ENCODE measurements at places on chromosomes 3 and 15. TPM values are rescaled to one million over a fixed set of nuclear protein-coding genes. Genes with fewer than 3 reads are reported as not detected.
A peak's percentile ranks its signal among the peaks of the same experiment; 100 is the strongest.

DNA sequence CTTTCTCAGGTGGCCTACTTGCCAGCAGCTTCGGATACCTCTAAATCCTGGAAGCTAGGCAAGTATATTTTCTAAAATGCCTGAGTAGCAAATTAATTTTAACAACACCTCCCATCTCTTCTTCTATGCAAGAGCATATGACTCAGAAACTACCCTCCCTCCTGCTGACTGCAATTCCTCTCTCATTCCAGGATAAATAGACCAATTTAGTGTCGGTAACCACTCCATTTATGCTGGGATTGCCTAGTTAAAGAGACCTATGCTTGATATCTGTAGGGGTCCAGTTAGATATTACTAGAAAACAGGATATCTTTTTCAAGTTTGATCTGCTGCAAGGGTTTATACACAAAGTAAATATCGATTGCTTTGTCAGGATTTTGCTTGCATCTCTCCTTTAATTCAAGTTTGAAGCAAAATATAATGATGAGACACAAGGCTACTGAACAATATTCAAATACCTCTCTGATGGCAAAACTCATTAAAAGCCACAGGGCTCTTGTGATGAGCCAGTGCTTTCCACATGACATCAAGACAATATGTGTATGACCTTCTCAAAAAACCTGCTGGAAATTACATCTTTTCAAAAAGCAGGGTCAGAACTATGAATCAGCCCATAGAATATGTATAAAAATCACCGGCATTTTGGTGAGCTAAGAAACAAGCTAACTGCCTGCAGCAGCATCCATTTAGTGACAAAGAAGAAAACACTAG lies 491.6 kb upstream of the NECTIN3 start:
- no peak for DNase-seq

GRCh38 chr3:150022381-150023238 lies 51.9 kb upstream of the PFN2 start:
- no peak for DNase-seq

The EPB42 gene
- not detected for total RNA-seq

The OR5K2 gene
- not detected for total RNA-seq

DNA sequence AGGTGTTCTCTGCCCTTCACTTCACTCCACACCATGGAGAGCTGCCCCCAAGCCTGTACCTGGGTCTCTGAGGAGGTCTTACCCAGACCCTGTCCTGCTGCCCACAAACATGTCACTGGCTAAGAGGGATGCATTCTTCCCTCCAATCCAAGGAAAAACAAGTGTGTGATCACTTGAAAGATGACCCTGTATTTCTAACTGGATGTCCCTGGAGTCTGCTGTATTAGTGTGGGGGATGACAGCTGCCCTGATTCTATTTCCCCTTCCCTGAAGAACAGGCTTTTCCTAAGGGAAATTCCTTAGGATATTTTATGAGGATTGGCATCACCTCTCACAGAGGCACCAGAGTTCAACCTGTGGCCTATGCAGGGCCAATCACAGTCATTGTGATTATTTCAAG lies 55.0 kb upstream of the GATA2 start:
- DNase-seq, result no peak

GRCh38 chr3:159838938-159839337 lies 149.7 kb upstream of the IL12A start:
- DNase-seq, result no peak

GRCh38 chr3:184459355-184459754 lies 79.5 kb downstream of the CHRD start:
- DNase-seq, result no peak

The CISH gene
- total RNA-seq, result 4.1 TPM

- DNase-seq, result no peak
Measured at GRCh38 chr15:29134239-29134638, 135.4 kb downstream of the NSMCE3 start.

The GNAT1 gene
- total RNA-seq, result not detected

GRCh38 chr15:52463638-52464037 lies 65.0 kb downstream of the MYO5A start:
- DNase-seq, result no peak

GRCh38 chr3:165070682-165071081 lies 7.6 kb downstream of the SI start:
- DNase-seq, result no peak

DNA sequence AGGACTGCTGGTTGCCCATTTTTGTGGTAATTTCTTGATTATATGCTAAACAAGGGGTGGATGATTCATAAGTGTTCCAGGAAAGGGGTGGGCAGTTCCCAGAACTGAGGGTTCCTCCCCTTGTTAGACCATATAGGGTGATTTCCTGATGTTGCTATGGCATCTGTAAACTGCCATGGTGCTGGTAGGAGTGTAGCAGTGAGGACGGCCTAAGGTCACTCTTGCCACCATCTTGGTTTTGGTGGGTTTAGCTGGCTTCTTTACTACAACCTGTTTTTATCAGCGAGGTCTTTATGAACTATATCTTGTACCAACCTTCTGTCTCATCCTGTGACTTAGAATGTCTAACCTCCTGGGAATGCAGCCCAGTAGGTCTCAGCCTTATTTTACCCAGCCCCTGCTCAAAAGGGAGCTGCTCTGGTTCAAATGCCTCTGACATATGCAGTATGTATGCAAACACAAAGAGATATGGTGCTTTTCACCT lies 46.2 kb downstream of the C3orf38 start:
- no peak for DNase-seq

DNA sequence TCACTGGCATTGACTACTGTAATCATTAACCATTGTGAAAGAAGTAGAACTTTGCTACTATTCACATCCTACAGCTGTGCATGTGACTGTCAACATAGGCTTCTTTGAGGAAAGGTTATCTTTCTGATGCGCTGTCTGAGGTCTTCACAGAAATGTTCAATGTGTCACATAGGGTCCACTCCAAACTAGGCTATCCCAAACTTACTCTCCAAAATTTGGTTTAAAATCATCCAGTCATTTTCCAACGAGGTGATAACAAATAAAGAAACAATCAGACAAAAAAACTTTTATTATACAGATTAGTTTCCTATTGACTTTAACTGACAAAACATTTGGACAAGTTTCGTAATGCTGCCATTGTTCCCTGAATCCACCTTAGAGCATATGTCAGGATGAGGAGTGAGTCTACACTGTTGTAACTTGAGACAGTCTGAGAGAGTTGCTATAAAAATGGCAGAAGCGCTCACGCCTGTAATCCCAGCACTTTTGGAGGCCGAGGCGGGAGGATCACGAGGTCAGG lies 511.6 kb downstream of the PLOD2 start:
- DNase-seq, result no peak

The DLEC1 gene
- 3.2 TPM for total RNA-seq

DNA sequence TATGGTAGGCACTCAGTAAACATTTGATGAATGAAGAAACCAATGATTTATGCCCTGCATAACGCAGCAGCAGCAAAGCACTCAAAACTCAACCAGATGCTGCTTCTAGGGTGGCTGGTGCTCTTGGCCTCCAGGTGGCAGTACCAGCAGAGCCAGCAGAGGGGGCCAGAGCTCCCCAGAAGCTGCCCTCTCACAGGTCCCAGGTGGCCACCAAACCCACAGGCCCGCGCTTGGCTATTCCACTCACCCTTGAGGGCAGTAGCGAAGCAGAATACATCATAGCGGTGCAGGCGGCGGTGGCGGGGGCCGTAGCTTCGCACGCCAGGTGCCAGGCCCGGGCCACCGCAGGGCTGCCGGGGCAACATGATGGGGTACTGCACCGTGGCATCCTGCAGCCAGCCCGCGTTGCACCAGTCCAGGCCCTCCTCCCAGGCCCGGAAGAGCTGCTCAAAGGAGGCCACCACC lies 16.6 kb downstream of the HAPLN3 start:
- no peak for DNase-seq

GRCh38 chr3:157394411-157394810 lies 42.2 kb upstream of the PTX3 start:
- DNase-seq, result no peak

DNA sequence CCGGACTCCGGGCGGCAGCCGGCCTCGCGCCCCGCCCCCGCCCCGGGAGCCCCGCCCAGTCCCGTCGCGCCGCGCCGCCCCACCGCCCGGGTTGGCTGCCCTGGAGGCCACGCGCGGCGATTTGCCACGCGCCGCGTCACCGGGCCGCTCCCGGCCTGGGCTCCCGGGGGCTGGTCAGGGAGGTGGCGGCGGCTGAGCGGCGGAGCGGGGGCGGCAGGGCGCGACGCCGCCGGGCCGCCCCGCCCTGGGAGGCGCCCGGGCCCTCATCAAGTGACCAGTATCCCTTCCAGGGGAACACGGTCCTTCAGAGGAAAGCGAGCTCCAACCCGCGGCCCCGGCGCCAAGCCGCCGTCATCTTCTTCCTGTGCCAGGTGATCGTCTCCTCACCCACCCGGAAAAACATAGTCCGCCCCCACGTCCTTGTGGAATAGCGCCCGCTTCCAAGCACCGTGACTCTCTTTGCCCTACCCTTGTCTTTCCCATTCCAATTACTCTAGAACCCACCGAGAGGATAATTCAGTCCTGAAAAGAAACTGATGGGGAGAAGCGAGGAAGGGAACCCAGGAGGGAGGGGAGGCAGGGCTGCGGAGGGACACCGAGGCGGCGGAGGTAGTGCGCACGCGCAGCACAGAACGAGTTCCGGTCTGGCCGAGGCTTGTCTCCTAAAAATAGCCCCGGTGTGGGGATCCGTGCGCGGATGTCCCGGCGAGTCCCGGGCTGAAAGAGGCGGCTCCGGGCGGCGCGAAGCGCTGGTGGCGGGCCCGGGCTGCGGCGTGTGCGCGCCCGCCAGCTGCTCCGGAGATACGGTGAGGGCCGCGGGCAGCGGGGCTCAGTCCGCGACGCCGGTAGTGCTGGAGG lies at the start of gene MEF2A:
MEF2A (plus strand) TSS at position 686 of the 858 bp plus-strand sequence. CDS start 67,136 bp downstream, outside the sequence.
- peak; percentile 95 for DNase-seq

The SIN3A gene
- 47.1 TPM for total RNA-seq

The IMPG2 gene
- total RNA-seq, result 0.53 TPM

DNA sequence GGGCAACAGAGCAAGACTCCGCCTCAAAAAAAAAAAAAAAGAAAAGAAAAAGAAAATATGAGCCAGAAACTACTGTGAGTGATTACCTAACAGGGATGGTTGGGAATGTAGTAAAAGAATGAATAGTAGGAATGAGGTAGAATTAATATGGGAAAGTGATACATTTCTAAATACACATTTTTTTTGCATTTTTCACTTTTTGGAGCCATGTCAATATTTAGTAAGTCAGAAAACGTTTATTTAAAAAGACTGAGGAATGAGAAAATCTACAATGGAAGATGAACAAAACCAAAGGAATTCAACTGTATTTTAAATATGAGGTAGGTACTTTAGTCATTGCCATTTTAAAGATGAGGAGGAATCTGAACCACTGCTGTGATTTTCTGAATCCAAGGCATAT lies 817.2 kb upstream of the CADM2 start:
- DNase-seq, result no peak

The KBTBD8 gene
- total RNA-seq, result 4.8 TPM

DNA sequence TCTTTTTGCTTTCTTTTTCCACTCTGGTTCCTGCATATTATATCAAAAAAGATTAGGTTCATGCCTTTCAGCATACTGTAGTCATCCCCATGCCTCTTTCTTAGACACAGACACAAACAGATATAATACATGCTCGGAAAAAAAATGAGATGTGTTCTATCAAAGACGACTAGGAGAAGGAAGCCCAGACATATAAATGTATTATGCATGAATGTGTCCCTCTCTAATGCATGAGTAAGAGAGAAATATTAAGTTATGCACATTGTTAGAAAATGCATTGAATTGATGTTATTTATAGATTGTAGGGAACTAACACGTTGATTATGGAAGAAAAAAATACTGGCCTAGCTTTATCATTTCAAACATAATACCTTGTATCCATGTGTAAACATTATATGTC lies 252.4 kb upstream of the BCHE start:
- DNase-seq, result no peak

DNA sequence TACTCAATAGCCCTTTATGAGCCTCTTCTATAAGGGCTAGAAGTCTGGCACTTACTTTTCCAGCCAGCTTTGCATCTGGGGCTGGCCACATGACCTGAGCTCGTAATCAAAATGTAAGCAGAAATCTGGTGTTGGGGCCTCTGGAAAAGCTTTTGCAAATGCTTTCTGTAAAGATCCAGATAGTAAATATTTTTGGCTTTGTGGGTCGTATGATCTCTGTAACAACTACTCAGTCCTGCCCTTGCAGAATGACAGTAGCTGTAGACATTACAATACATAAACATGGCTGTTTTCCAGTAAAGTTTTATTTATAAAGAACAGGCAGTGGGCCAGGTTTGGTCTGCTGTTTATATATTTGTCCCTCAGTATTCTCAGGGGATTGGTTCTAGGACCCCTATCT lies 46.2 kb upstream of the THRB start:
- DNase-seq, result no peak

DNA sequence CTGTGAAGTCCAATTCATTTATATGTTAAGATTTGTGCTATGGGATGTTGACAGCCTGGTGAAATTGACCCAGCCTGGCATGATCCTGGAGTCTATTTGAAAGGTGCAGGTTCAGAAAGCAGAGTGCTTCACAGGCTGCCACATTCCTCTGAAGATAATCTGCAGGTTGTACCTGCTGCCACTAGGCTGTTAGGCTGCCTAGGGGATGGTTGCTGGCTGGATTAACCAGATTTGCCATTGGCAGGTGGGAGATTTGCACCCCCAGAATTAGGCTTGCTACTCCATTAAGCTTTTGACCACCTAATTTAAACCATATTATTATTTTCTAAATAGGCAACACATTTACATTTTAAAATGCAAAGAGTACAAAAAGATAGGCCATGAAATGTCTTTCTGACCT lies 85.8 kb upstream of the RASGRP1 start:
- DNase-seq, result no peak

DNA sequence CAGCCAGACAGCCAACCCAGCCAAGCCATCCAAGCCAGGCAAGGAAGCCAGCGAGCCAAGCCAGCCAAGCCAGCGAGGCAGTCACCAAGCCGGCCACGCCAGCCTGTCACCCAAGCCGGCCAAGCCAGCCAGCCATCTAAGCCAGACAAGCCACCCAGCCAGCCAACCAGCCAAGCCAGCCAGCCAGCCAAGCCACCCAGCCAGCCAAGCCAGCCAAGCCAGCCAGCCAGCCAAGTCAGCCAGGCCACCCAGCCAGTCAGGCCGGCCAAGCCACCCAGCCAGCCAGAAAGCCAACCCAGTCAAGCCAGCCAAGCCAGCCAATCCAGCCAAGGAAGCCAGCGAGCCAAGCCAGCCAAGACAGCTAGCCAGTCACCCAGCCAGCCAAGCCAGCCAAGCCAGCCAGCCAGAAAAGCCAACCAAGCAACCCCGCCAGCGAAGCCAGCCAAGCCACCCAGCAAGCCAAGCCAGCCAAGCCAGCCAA lies 201.2 kb downstream of the GOLGA6L6 start:
- DNase-seq, result peak; percentile 100

The CHAC1 gene
- 7.8 TPM for total RNA-seq

DNA sequence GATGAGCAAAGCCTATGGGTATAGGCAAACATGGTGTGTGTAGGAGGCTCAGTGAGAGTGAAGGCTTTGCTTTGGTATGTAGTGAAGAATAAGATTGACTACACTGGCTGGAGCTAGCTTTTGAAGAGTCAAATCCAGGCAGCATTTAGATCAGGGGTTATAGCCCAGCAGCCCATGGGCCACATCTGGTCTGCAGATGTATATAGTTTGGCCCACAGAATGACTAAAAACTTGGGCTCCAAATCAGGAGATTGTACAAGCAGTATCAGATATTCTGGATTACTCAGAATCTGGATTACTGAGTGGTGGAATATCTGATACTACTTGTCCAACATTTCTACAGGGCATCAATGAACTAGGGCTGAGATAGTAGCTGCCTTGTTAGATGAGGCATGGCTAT lies 92.9 kb upstream of the FGF7 start:
- DNase-seq, result no peak

All from type B pancreatic cell (in vitro differentiated cells).